ENCODE measurements at places on chromosomes 7 and 10.
A peak's percentile ranks its signal among the peaks of the same experiment; 100 is the strongest.

- no peak for DNase-seq
These were observed 1305.3 kb upstream of the LRRTM3 start for GRCh38 chr10:65620404-65621048.

GRCh38 chr7:30790356-30790755, 19.1 kb downstream of the MINDY4 start:
- no peak for DNase-seq

DNA sequence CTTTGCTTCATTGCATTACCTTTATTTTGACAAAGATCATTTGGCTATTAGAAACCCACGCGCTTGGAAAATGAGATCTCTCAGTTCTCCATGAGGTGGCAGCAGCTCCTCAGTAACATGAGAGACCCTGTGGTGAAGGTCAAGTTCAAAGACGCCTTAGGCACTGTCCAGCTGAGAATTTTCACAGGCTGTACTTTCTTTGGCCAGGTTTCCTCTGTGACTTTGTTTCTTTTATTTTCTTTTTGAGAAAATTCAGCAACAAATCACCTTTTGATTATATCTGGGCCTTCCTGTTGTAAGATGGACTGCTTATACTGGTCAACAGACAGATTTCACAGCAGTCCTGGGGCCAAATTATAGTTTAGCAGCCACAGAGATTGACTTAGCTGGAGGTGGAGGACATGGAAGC, 54.5 kb downstream of the RAB18 start:
- peak; percentile 50 for DNase-seq

GRCh38 chr10:45001381-45002148, 842 bp downstream of the ZNF22 start:
- DNase-seq = peak; percentile 71

DNA sequence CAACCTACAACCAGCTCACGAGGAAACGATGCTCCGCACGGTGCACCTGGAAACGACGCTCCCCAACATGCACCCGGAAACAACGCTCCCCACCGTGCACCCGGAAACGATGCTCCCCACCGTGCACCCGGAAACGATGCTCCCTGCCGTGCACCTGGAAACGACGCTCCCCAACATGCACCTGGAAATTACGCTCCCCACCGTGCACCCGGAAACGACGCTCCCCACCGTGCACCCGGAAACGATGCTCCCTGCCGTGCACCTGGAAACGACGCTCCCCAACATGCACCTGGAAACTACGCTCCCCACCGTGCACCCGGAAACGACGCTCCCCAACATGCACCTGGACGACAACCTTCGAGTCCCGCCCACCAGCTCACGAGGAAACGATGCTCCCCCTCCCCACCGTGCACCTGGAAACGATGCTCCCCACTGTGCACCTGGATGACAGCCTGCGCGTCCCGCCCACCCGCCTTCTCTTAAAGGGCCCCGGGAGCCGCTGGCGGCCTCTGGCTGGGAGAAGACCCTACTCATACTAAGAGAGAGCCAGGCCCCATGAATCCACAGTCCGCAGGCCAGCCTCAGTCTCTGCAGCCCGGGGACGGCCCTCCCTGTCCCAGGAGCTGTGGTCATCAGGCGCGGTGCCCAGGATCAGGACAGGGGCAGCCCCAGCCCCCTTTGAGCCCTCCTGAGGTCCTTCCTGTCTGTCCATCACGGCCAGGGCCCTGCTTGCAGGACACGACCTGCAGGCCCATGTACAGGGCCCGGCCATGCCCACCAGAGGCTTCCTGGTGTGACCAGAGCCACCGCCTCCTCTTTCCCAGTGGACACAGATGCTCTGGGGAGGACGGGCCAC, 98.3 kb downstream of the PDGFA start:
- DNase-seq = no peak

DNA sequence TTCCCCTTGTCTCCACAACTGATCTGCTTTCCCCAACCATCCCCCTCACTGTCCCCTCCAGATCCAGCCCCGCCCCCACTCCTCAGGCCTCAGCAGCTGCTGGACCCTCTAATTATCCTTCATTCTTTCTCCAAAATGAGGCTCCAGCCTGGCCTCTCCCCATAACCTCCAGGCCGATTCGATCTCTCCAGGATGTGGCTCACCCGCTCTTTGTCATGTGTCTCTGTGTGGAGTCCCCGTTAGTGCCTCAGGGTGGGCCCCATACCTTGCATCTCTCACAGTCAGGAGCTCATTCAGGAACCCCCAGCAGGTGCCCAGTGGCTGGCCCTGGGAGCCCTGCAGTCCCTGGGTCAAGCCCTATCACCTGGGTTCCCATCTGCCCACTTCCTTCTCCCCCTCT, 1.3 kb downstream of the PILRA start:
- DNase-seq = no peak

GRCh38 chr7:1912593-1913465, 242.8 kb downstream of the ELFN1 start:
- no peak for DNase-seq

- no peak for DNase-seq
These were observed 54.4 kb upstream of the TMEM273 start for GRCh38 chr10:49242604-49243003.

DNA sequence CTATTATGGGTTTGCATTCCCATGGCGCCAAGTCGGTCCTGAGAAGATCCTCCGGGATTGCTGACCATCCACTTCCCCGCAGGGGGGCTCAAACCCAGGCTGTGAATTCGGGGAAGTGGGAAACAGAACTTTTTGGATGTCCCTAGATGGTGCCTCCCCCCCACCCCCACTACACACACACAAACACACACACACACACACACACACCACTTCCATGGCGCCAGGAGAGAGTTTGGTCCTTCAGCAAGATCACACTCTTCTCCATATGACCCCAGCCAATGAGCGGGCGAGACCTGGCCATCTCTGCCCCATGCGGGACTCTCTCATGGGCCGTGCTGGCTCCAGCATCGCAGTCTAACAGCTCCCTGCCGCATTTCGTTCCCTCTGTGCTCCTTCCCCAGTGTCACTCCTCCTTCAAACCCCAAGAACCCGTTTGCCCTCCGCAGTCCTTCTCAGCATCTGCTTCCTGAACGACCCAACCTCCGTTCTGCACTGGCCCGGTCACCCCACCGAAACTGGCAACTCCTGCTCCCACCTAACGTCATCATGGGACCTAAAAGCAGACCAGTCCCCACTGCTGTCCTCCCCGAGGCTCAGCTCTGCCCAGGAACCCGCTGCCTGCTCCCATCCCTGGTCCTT, 32.1 kb upstream of the TNRC18 start:
- no peak for DNase-seq

GRCh38 chr10:101939729-101940128, 96.1 kb upstream of the KCNIP2 start:
- no peak for DNase-seq

GRCh38 chr10:67812007-67812406, 26.0 kb downstream of the DNAJC12 start:
- DNase-seq = no peak

DNA sequence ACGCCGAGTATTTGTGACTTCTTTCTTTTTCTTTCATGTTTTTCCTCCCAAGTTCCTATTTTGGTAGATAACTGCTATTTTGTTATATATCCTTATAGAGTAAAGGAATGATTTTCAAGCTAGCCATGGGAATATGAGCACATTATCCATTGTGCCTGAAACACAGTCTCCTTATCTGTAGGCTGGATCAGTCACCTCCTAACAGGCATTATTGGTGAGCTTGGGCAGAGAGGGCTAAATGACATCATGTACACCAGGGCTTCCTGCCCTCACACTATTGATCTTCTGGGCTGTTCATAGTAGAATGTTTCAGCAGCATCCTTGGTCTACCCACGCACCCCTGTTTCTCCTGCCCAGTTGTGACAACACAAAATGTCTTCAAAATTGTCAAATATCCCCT, 88.1 kb upstream of the CTBP2 start:
- no peak for DNase-seq

GRCh38 chr10:103504181-103504783, 10.8 kb downstream of the NEURL1 start:
- peak; percentile 70 for DNase-seq

DNA sequence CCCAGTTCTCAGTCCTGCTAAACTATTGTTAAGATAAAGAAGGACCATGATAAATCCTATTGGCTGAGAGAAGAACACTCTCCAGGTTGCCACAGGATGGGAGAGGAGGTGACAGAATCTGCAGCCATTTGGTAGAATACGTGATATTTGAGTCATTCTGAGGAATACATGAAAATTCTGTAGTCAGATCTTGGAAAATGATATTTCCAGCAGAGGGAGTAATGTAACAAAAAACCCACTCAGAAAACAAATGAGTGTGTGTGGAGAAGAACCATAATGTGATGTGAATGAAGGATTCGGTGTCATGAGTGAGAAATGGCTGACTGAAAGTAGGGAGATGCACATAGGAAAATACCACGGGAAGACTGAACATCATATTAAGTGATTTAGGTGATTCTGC, 128.5 kb upstream of the PFKP start:
- DNase-seq = no peak

GRCh38 chr7:153524070-153524601, 528.1 kb upstream of the DPP6 start:
- no peak for DNase-seq

DNA sequence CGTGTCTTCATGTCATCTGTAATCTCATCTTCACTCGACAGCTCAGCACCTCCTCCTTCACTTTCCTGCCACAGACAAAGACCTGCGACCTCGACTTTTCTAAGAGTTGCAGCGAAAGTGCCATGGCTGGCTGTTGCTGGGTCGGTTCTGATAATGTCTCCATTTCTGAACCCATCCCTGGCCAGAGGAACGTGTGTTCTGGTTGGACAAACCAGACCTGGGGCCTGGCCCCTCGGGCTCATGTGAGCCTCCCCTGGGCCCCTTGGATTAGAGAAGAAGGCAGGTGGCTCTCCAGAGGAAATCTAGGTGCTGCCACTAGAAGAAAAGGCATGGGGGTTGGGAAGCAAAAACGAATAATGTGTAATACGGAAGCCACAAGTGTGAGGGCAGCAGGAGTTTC, 273.7 kb downstream of the GLRX3 start:
- no peak for DNase-seq

DNA sequence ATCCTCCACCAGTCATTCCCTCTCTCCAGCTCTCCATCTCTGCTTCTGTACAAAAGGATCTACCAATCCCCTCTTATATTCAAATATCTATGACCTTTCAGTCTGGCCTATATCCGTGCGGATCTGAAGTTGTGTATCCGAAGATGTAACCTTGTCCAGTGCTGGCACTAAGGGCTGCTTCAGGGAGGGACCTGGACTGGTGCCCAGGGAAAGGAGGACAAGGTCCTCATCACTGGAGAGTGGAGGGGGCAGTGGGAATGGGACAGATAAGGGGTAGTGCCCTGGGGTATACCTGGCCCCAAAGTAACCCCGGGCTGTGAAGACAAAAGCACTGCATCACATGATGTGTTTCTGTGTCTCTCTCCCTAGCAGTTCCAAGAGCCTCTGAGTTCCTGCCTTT, 1.8 kb downstream of the TMEM225B start:
- DNase-seq = no peak

DNA sequence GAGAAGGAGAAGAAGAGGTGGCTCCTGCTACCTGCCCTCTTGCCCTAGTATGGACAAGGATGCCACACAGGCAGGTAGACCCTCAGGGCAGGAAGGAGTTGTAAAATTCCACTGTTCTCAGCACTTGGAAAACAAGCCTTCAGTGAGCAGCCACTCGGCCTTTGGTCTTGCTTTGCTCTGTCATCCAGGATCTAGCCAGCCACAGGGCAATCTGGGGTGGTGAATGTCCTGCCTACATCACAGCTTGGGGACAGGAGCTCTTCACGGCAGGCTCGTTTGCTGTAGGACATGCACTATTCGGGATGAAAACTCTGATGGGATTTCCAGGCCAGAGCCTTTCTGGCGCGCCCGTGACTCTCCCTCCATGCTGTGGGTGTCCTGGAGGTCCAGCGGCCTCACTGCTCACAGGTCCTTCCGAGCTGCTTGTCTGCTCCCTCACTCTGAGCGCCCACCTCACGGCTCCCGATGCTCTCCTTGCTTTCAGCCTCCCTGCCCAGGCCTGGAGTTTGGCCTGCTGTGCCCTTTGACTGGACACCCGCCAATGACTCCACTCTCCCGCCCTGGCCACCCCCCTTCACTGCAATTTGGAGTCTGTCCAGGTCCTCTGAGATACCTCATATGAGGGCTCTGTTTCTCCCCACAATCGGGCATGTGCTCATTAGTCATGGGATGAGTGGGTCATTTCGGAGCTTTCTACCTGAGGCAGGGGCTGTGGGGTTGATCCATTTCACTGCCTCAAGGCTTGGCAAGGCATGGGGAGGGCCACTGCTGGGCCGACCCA, 227.2 kb upstream of the GRB10 start:
- DNase-seq = no peak

GRCh38 chr7:2575046-2575732, 16.4 kb downstream of the IQCE start:
- no peak for DNase-seq

DNA sequence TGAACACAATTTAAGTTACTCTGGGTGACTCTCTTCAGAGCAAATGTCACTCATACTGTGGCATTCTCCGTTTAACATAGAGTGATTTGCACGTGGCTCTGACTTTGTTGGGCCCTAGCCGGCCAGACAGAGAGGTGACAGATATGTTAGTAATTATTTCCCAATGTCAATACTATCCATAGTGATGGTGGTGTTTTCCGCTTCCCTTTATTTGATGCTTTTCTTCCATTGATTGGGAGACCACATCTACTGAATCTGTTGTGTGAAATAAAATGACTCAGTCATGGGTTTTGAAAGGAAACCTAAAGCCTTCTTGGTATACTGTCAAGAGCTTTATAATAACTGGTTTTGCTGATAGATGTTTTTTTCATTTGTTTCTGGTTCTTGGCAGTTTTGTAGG, 7.4 kb downstream of the AVL9 start:
- peak; percentile 59 for DNase-seq

DNA sequence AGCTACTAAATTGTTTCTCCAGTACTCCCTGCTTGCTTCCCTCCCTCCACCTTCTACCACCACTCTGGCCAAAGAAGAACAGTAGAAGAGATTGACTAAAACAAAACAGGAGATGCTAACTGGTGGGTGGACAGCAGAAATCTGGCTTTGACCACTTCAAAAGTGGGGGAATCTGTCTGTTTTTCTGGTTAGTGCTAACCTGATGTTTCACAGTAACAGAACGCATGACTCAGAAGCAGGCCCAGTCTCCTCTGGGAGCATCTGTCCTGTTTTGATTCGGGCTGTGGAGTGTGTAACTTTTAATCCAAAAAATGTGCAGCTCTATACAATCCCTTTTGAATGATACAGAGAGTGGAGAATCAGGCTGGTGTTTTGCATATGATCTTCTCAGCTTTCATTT, 32.7 kb upstream of the ZNF438 start:
- DNase-seq = no peak

DNA sequence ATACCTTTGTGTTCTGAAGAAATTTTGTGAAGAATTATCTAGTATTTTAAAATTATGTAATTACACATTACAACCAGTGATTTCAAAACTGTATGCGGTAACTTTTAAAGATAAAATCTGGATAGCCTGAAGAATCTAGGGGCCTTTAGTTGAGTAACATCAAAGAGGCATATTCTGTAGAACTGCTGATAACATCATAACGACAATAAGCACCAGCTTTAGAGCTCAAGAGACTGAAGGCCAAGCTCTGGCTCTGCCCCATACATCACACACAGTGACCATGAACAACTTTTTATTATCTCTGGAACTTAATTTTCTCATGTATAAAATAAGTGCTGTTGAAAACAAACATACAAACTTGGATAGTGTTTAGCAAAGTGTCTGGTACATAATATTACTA, 121.1 kb upstream of the RHOBTB1 start:
- no peak for DNase-seq

GRCh38 chr7:37411444-37412034, 37.1 kb downstream of the ELMO1 start:
- peak; percentile 67 for DNase-seq

- DNase-seq = no peak
These were observed 169.9 kb downstream of the KCND2 start for GRCh38 chr7:120442838-120443237.
